ENCODE measurements at places on chromosomes 1 and 21.

GRCh38 chr1:27968692-27969091 is 8.9 kb downstream of the XKR8 start:
- DNase-seq = no peak

DNA sequence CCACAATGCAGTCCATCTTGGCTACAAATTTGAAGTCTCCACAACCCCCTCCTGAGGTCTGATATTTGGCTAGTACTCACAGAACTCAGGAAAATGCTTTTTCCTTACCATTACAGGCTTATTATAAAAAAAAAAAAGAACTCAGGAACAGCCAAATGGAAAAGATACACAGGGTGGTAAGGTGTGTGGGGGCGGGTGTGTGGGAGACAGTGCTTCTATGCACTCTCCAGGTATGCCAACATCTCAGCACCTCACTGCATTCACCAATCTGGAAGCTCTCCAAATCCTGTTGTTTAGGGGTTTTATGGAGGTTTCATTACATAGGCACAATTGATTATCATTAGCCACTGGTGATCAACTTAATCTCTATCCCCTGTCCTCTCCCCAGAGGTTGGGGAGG is 126.9 kb downstream of the FAF1 start:
- DNase-seq = no peak

DNA sequence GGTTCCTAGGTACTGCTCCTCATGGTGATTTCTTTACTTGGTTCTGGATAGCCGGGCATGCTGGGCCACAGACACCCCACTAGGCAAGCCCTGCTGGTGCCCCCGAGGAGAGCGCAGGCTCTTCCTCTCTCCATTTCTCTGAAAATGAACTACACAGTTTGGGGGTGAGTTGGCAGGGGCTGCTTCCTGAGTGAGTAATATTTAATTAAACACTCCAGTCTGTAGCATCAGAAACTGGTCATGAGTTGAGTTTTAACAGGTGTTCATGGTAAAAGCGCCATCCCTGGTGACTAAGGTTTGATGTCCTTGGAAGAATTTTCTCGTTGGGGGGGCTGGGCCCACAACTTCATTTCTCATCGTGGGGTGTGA is 1.7 kb downstream of the SPSB1 start:
- DNase-seq = no peak

GRCh38 chr1:235127732-235128455 is 743 bp downstream of the TOMM20 start:
- DNase-seq = no peak

GRCh38 chr1:24322470-24323177 is 3.5 kb downstream of the GRHL3 start:
- no peak for DNase-seq

DNA sequence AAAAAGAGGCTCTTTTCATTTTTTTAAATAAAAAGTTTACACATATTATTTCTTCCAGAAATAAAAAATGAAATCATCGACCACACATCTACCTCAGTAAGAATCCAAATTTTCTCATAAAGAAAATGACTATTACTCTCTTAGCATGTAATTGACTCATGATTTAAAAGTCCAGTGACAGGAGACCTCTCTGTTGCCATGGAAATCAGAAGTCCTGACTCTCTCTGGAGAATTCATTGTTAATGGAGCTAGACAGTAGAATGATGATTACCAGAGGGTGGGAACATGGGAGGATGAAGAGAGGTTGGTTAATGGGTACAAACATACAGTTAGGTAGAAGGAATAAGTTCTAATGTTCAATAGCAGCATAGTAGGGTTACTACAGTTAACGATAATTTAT is 5.0 kb upstream of the CLCA4 start:
- DNase-seq = no peak

DNA sequence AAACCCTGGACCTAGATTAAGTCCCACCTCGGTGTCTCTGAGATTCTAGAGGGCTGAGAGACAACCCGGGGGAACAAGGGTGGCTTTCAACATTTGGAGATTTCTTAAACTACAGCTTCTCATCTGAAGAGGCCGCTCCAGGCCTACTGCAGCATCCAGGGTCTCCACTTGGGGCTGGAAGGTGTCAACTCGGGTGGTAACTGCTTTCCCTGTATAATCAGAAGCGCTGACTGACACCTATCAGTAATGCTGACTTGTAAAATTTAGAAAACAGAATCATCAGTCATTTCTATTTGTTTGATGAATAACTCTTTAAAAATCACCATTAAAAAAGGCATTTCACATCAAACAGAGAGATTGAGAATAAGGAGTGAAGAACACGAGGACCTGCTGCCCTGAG is 226.0 kb downstream of the PBX1 start:
- DNase-seq = no peak

GRCh38 chr1:164630626-164631396 is 71.8 kb downstream of the PBX1 start:
- DNase-seq = no peak

DNA sequence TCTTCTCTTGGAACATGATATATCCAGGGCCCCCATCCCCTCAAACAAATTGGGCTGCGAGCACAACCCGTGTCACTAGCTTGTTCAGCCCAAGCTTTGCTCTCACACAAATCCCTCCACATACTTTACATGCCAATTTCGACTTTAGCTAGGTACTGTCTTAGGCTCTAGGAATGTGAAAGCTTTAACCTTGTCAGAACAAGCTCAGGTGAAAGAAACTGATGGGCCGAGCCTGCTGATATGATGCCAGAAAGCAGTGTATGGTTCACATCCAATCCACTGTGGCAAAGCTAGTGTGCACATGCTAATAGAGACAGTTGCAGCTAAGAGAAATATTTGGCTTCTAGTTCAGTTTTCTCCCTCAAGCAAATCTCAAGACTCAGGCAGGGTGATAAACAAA is 79.5 kb downstream of the TNFSF18 start:
- DNase-seq = no peak

- no peak for DNase-seq
Measured at GRCh38 chr1:30719406-30720270, 3.7 kb downstream of the MATN1 start.

- DNase-seq = no peak
Measured at GRCh38 chr1:192485692-192486436, 89.7 kb upstream of the RGS1 start.

DNA sequence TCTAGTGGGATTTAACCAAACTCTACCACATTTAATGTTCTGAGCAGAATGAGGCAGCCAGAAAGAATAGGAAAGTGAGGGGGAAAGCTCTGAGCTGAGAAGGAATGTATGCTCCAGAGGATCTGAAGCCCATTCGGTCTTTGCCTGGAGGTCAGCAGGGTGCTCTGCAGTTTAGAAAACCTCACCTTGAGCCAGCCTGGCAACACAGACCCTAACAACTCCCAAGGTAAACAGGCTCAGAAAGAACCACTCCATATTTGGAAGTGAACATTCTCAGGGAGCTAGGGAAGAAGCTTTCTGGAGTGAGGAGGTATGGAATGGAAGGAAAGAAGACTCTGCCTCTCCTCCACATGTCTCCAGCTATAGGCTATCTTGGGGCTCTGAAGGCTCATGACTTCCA is 398.8 kb downstream of the SEC16B start:
- DNase-seq = no peak

DNA sequence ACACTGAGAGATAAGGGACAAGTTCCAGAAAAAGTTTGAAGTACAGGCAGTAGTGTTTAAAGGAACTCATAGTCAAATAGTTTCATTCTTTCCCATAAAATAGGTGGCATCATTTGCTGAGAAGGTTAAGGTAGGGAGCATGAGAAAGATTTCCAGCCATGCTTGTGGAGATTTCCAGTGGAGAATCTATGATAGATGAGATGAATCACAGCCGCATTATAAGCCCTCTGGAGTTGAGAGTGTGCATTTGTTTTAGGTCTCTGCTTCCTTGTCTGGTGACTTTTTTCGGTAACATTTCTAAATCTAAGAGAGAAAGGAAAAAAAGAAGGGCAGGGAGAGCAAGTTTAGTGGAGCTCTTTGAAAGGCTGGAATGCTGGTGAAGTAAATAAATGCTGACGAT is 108.7 kb downstream of the DISP1 start:
- no peak for DNase-seq

GRCh38 chr1:14887044-14887566 is 266.4 kb upstream of the TMEM51 start:
- no peak for DNase-seq

DNA sequence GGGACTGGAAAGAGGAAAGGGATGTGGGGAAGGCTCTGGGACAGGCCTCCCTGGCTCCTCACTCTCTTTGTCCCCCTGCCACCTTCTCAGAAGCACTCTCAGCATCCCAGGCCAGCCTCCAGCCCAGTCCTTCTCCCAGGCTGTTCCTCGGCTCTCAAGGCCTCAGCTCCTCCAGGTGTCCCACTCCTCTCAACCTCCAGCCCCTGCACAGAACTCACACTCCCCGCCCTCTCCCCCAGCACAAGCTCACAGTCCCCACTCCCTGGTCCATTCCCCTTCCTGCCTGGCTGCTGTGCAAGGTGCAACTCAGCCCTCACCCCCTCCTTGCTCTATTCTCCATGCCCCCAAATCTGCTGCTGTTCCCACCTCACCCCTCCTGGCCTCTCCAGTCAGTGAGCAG is 185.0 kb downstream of the HIVEP3 start:
- DNase-seq = no peak

DNA sequence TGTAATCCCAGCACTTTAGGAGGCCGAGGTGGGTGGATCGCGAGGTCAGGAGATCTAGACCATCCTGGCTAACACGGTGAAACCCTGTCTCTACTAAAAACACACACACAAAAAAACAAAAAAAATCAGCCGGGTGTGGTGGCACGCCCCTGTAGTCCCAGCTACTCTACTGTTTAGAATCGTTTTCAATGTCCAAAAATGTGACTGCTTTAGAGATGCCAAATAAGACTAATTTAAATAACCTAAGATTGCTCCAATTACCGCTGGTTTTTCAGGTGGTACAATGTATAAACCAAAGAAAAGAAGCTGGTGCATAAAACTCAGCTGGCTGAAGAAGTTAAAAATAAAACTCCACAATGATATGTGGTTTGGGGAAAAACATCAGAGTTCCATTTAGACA is 132.0 kb downstream of the RERE start:
- no peak for DNase-seq

DNA sequence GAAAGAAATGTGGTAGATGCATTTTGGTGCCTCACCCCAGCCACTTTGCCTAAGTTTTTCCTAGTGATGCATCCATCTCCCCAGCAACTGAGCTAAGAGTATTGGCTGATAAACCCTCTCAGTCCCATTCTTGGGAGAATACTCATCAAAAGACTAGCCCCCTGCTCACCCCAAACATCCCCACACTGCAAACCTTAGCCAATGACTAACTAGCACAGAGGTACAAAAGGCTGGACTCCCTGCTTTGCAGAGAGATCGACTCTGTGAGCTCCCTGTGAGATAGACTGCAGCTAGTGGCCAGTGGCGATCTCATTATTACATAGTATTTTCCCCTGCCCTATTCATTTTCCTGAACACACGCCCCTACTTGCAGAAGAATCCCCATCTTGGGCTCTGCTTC is 155.3 kb downstream of the HHIPL2 start:
- no peak for DNase-seq

GRCh38 chr1:212669600-212669999 is 30.0 kb downstream of the BATF3 start:
- DNase-seq = no peak

GRCh38 chr1:207283421-207283820 is 38.1 kb upstream of the CD55 start:
- no peak for DNase-seq

- DNase-seq = no peak
Measured at GRCh38 chr1:173383351-173383750, 93.8 kb upstream of the PRDX6 start.

DNA sequence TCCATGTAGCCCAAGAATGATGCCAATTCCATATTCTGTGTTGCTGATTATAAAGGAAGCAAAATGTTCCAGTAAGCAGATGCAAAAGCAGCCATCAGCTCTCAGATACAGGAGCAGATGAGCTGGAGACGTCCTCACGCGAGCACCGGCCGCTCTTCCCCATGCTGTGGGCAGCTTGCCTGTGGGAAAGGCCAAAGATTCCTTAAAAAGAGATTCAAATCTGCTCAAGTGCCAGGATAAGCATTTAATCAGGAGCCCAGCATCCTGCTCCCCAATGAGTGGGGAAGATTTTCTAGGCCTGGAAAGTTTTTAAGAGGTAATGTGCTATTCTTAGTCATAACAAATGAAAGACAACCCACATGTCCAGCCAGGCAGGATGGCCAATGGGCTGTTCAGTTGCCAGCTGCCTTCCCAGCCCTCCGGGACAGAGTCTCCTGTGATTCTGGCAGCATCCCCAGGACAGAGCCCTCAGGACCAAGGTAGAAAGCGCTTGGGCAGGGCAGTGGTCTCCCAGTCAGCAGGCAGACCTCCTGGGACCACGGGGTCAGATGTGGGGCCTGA is 108.2 kb upstream of the TMPRSS2 start:
- no peak for DNase-seq

- DNase-seq = no peak
Measured at GRCh38 chr1:42137766-42138165, 15.4 kb upstream of the GUCA2B start.

- no peak for DNase-seq
Measured at GRCh38 chr1:203127666-203128430, at the start of gene ADORA1. Gene ADORA1, plus strand, starts transcription at chr1:203127726. Its CDS starts 1,116 bp downstream, at chr1:203128842.

- DNase-seq = no peak
Measured at GRCh38 chr1:60949826-60950197, 132.5 kb upstream of the NFIA start.

DNA sequence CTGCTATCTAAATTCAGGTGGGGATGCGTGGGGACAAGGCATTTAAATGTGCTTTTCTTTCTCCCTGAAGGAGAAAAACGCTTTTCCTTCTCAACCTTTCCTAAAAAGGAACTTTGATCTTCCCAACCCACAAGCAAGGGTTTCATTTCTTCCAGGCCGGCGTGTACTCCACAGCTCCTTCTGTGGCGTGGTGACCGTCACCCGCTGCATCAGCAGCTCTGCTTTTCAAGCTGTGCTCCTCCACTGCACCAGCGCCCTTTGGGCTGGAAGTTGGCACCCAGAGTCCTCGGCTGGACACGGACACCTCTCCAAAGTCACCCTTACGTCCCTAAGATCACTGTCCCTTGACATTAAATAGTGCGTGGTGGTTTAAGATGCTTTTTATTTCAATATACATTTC is 54.3 kb downstream of the PEX14 start:
- no peak for DNase-seq

GRCh38 chr1:173870252-173871075 is 2.3 kb downstream of the ZBTB37 start:
- DNase-seq = no peak

- DNase-seq = no peak
Measured at GRCh38 chr1:187244623-187245022, 415.9 kb downstream of the PLA2G4A start.

- no peak for DNase-seq
Measured at GRCh38 chr1:4772294-4773010, 118.0 kb downstream of the AJAP1 start.

DNA sequence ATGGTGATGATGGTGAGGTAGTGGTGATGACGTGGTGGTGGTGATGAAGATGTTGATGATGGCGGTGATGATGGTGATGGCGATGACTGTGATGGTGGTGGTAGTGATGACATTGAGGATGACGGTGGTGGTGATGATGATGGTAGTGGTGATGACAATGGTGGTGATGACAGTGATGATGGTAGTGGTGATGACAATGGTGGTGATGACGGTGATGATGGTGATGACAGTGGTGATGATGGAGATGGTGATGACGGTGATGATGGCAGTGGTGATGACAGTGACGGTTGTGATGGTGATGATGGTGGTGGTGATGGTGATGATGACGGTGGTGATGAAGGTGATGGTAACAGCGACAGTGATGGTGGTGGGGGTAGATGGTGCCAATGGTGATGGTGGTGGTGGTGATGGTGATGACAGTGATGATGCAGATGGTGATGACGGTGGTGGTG is 39.4 kb downstream of the FAAP20 start:
- no peak for DNase-seq
